ENCODE measurements at places on chromosomes 16 and 17.

DNA sequence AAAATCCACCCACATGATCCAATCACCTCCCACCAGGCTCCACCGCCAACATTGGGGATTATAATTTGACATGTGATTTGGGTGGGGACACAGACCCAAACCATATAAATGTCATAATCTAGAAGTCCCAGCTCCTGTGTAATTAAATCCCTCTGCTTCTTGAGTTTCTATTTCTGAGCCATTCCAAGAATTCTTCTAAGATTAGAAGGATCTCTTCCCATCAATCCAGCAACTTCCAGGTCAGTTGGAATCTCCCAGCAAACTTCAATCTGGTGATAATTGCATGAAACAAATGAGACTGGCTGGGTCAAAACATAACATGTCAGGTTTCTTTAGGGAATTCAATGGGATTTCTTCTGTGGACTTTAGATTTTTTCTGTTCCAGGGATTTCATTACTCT lies 127.8 kb upstream of the CDH5 start:
- DNase-seq = no peak

GRCh38 chr17:78725448-78726021 lies 56.5 kb downstream of the CYTH1 start:
- DNase-seq = no peak

DNA sequence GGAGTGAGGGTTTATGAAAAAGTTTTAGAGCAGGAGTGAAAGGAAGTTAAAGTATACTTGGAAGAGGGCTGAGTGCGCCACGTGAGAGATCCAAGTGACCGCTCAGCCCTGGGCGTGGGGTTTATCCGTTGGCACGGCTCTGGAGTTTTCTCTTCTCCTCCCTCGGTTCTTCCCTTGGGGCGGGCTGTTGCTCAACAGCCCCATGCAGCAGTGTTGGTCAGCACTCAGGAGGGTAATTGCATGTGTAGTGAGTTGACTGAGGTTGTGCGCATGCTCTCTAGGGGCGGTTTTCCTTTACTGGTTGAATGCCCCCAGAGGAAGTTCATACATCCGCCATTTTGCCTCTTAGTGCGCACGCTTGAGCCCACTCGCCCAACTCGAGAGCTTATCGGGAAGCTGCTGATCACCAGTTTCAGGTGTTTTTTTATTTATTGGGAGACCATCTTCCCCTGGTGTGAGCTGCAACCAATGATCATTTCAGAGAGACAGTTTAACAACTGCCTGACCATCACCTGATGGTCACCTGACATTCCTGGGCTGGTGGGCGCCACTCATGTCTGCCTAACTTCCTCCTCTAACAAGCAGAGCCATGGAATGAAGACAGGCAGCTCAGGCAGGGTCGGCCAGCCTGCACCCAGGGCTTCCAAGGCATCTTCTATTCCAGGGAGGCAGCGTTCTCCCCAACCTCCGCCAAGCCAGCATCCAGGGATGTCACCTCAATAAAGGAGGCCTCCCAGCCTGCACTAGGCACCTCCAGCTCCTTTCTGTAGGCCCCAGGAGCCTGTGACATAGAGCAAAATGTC lies 41.3 kb upstream of the DNAH17 start:
- no peak for DNase-seq

- no peak for DNase-seq
Observed at GRCh38 chr17:44362949-44363612, 572 bp downstream of the FAM171A2 start.

DNA sequence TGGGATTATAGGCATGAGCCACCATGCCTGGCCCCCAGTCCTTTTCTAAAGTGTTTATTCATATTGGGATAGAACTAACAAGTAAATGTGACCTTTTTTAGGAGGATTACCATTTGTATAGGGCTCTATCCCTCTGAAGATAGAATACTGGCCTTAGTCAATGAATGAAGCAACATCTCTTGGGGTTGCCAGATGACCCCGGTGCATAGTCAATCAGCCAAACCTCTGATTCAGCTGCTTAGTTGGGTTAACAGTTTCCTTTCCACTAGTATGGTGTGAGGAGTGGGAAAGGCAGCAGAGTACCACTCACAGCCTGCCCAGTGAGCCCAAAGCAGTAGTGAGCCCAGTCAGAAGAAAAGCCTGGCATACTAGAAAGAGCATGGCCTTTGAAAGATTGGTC lies 94.6 kb upstream of the TBX2 start:
- no peak for DNase-seq

- DNase-seq = peak; percentile 75
Observed at GRCh38 chr17:34420254-34420766, 57.3 kb upstream of the CCL1 start.
